ENCODE measurements at places on chromosomes 3 and 15.

GRCh38 chr3:23333633-23334032, 130.5 kb downstream of the UBE2E2 start:
- DNase-seq, result no peak

DNA sequence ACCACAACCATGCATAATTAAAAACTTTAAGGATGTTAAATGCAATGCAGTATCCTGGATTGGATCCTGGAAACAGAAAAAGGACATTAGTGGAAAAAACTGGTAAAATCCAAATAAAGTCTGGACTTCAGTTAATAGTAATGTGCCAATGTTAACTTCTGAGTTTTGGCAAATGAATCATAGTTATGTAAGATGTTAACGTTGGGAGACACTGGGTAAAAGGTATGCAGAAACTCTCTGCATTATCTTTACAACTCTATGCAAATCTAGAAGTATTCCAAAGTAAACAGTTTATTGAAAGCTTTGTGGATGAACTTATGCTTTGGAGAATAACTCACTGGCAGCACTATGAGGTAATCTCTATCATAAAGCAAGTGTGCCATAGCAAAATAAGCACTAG, 357.4 kb downstream of the RORA start:
- no peak for DNase-seq

GRCh38 chr3:67376416-67376815, 278.0 kb downstream of the SUCLG2 start:
- DNase-seq, result no peak

DNA sequence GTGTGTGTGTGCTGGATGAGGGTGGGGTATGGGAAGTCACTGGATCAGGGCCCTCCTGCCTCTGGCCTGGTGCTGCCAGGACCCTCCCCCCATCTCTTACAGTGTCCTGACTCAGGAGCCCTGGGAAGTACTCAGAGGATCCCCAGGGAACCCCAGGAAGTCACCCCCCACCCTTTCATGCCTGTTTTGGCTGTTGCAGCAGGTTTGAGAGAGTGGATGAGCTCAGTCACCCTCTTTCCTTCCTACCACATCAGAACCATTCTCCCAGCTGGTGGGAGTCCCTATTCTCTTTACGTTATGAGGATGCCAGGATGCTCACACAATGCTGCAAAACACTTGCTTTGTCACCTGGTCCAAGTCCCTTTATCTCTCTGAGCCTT, 59.0 kb downstream of the BDH1 start:
- no peak for DNase-seq

GRCh38 chr3:73681610-73682009, 56.9 kb upstream of the PDZRN3 start:
- no peak for DNase-seq

DNA sequence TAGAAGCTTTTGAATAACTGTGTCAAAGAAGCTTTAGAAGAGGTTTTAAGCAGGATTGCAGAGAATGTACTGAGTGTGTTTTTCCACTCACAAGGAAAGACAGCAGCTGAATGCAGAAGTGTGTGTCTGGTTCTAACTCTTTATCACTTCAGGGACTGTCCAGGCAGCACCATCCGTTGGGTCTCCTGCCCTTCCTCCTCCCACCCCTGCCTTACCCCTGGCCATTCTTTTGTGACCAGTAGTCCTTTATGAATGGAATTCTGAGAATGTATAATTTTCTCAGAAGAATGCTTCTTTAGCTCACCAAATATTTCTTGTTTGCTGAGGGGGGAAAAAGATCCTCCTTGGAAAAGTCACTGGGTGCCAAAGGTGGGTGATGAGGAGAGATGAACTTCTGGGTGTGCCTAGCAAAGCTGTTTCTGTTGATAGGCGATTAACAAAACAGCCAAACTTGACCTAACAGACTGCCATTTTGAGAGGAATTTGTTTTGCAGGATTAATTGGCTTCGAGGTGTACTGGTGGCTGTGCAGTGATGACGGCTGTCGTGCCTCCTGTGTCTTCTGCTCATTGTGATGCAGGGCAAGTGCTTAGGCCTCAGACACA, 70.9 kb downstream of the IGF1R start:
- DNase-seq, result no peak

- DNase-seq, result no peak
These were observed 29.2 kb downstream of the MAGEF1 start for GRCh38 chr3:184682671-184683070.

Data from stimulated activated CD4-positive, alpha-beta T cell treated with anti-CD3 and anti-CD28 coated beads, Interleukin-15, amount 100 ng/mL, for 1 hour (primary cell).